Pulmonary artery endothelial cell (primary cell): ENCODE measurements at places on chromosomes 12 and 14. TPM values are rescaled to one million over a fixed set of nuclear protein-coding genes. Genes with fewer than 3 reads are reported as not detected.

The GEMIN2 gene
- 31.1 and 46.7 TPM in 2 replicates for total RNA-seq

The THTPA gene
- total RNA-seq = 12.2 and 15.7 TPM in 2 replicates

The ATG101 gene
- total RNA-seq = 70.2 and 92.9 TPM in 2 replicates

The TAS2R13 gene
- 0.56 and 0.73 TPM in 2 replicates for total RNA-seq

The TMEM132D gene
- total RNA-seq = not detected in 2 replicates

The POTEG gene
- not detected in 2 replicates for total RNA-seq

The ZNF84 gene
- total RNA-seq = 18.7 and 21.4 TPM in 2 replicates

The ST8SIA1 gene
- 0.07 and 0.11 TPM in 2 replicates for total RNA-seq

The CIDEB gene
- 1.1 and 2.8 TPM in 2 replicates for total RNA-seq

The ZNF385A gene
- 0.74 and 0.79 TPM in 2 replicates for total RNA-seq

The IQSEC3 gene
- not detected in 2 replicates for total RNA-seq

The ANO2 gene
- 9.4 and 12.7 TPM in 2 replicates for total RNA-seq

The CFAP54 gene
- total RNA-seq = 10.0 and 26.2 TPM in 2 replicates

The HOXC4 gene
- not detected in 2 replicates for total RNA-seq

The GOLT1B gene
- total RNA-seq = 24.9 and 30.6 TPM in 2 replicates

The KRT82 gene
- not detected in 2 replicates for total RNA-seq

The OR6C2 gene
- not detected in 2 replicates for total RNA-seq
